ENCODE measurements at places on chromosomes 13 and 19. TPM values are rescaled to one million over a fixed set of nuclear protein-coding genes. Genes with fewer than 3 reads are reported as not detected.

DNA sequence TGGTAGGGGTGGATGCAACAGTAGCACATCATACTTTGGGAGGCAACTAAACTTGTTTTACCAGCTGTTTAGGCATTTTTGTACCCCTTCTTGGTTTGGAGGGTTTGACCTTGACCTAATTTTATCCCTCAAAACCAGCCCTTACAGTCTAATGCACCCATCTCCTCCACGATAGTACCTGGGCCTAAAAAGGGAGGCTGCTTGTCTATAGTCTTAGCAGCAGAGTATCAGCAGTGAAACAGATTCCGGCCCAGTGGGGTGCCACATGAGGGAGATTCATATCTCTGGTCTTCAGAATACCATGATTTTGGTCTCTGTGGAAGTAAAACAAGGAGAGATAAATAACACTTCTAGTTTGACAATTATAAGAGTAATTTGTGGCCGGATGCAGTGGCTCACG lies 39.5 kb upstream of the ATP12A start:
- H3K27me3 ChIP-seq = no peaks in the 10 kb centered on the region
- no peak overlapping the region for H3K27ac ChIP-seq
- no peaks in the 10 kb centered on the region for H3K4me1 ChIP-seq
- no peak for DNase-seq
- no peaks in the 10 kb centered on the region for H3K36me3 ChIP-seq
- no peak overlapping the region for H3K4me3 ChIP-seq

DNA sequence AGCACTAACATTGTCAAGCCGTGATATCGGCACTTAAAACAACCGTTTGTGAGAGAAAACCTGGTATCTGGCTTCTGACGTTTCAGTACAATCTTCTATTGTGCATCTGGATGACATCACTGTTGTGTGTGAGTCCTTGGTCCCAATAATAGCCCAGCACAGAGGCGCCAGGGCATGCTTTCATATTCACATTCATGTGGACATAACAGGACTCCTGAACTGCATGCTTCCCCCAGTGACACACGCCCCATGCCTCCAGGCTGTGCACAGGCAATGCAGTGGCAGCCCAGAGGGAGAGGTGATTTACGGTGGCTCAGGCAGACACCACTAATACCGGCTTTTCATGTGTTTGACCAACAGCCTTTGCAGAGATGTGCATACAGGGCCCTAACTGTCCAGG lies 58.1 kb downstream of the MRPL57 start:
- H3K27ac ChIP-seq = no peak overlapping the region
- peak; percentile 67 for DNase-seq
- H3K4me3 ChIP-seq = no peak overlapping the region
- no peaks in the 10 kb centered on the region for H3K27me3 ChIP-seq

Gene LHFPL6
- 3.9 TPM for total RNA-seq

Gene FCER2
- total RNA-seq = not detected

DNA sequence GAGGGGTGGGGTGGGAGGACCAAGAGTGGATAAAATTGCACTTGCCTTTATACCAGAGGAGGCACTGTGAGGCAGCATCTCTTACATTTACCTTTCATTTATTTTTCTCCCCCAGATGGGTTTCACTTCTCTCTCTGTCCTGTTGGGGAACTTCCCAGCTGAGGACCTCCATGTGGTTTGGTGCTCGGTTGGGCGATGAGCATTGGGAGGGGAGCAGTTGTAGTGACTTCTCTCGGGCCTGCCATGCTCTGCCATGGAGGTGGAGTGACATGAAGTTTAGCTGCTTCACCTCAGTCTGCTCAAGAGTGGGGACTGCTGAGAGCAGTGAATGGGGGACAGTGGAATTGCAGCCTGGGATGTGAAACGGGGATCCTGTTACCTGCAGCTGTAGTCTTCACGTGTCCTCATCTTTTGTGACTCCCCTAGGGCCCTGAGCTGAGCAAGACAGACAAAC lies 23.1 kb upstream of the CXCL17 start:
- no peak overlapping the region for H3K27ac ChIP-seq
- DNase-seq = no peak
- no peaks in the 10 kb centered on the region for H3K4me1 ChIP-seq
- H3K27me3 ChIP-seq = no peaks in the 10 kb centered on the region

Gene RYR1
- total RNA-seq = 5.9 TPM

Gene DNAAF3
- total RNA-seq = 0.45 TPM

- no peak overlapping the region for H3K27ac ChIP-seq
- 0 out of 2 replicates have a peak, but pooled peaks cover under 1% of the 10 kb centered on the region for H3K27me3 ChIP-seq
- no peak for DNase-seq
- H3K4me3 ChIP-seq = no peak overlapping the region
These were observed 6.6 kb upstream of the FLT1 start for GRCh38 chr13:28501547-28501946.

DNA sequence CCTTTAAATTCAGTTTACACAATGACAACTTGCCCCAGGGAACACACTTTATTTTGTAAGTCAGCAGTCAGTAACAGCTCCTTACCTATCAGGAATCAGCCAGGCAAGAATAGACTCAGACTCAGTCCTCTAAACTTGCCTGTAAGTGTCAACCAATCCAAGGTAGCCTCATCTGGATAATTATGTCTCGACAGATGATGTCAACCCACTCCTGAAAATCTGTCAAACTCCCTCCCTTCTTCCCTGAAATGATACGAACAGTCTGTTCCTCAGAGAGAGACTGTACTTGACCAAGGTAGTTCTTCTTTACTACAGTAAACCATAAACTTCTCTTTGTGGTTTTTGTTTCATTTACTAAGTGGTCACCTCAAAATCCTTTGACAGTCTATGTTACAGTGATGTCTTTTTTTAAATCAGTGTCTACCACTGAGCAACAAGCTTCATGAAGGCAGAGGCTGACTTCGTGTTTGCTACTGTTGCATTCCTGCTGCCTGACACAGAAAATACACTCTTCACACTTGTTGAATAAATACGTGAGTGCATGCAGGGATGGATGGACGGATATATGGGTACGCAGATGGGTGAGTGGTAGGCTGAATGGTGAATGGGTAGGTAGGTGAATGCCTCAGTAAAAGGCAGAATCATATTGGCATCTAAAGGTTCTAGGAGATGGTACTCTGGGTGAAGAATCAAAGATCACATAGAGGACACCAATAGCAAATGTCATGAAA lies 17.5 kb upstream of the FREM2 start:
- H3K4me3 ChIP-seq = no peak overlapping the region
- no peaks in the 10 kb centered on the region for H3K27me3 ChIP-seq
- no peak overlapping the region for H3K27ac ChIP-seq
- DNase-seq = no peak
- H3K36me3 ChIP-seq = no peaks in the 10 kb centered on the region
- H3K4me1 ChIP-seq = peaks cover 12% of the 10 kb centered on the region

- DNase-seq = peak; percentile 83
- H3K4me3 ChIP-seq = no peak overlapping the region
- no peaks in the 10 kb centered on the region for H3K36me3 ChIP-seq
- H3K27me3 ChIP-seq = no peaks in the 10 kb centered on the region
- no peak overlapping the region for H3K27ac ChIP-seq
These were observed 100.6 kb upstream of the PABPC3 start for GRCh38 chr13:24995225-24995804.

Gene CHERP
- total RNA-seq = 66.1 TPM

GRCh38 chr13:95191821-95192563 lies 109.3 kb downstream of the ABCC4 start:
- H3K4me3 ChIP-seq = no peak overlapping the region
- H3K27me3 ChIP-seq = no peaks in the 10 kb centered on the region
- no peaks in the 10 kb centered on the region for H3K36me3 ChIP-seq
- H3K4me1 ChIP-seq = no peaks in the 10 kb centered on the region

- no peak overlapping the region for H3K27ac ChIP-seq
- no peak overlapping the region for H3K4me3 ChIP-seq
- H3K36me3 ChIP-seq = no peaks in the 10 kb centered on the region
- DNase-seq = no peak
These were observed 9.0 kb downstream of the RELB start for GRCh38 chr19:45010306-45010705.

GRCh38 chr19:1819341-1820255 lies 7.5 kb upstream of the ATP8B3 start:
- no peaks in the 10 kb centered on the region for H3K4me1 ChIP-seq
- no peak overlapping the region for H3K4me3 ChIP-seq
- H3K27ac ChIP-seq = no peak overlapping the region
- no peaks in the 10 kb centered on the region for H3K27me3 ChIP-seq
- no peaks in the 10 kb centered on the region for H3K36me3 ChIP-seq

DNA sequence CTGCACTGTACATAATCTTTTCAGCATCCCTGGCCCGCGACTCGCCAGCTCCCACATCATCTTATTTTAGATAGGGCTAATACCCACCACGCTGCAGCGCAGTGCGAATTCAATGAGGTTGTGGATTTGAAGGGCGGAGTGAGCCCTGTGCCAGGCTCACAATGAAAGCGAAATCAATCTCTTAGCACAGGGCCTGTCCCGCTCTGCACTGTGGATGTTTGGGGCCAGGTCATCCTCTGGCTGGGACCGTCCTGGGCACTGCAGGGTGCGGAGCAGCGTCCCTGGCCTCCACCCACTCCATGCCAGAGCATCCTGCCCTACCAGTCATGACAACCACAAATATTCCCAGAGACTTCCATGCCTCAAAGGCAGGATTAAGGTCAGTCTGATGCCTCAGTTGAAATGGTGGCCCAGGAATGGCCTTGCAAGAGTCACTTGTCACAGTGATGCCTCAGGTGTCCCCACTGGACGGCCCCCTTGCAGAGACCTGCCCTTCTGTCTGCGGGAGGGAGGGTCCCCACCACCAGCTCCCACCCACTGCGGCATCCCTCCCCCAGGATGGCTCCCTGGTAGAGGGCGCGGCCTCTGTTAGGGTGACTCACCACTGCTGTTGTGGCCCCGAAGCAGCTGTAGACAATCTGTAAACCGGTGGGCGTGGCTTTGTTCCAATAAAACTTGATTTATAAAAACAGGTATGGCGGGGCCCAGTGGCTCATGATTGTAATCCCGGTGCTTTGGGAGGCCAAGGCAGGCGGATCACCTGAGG lies 5.6 kb downstream of the UHRF1 start:
- no peak overlapping the region for H3K4me3 ChIP-seq
- no peaks in the 10 kb centered on the region for H3K36me3 ChIP-seq
- H3K27me3 ChIP-seq = no peaks in the 10 kb centered on the region
- H3K27ac ChIP-seq = no peak overlapping the region
- 0 out of 2 replicates have a peak, but pooled peaks cover 4% of the 10 kb centered on the region for H3K4me1 ChIP-seq
- peak; percentile 49 for DNase-seq

Gene ENOX1
- 9.1 TPM for total RNA-seq

GRCh38 chr19:35569281-35569781 lies 5.9 kb upstream of the ATP4A start:
- DNase-seq = no peak
- H3K4me3 ChIP-seq = no peak overlapping the region
- H3K27me3 ChIP-seq = no peaks in the 10 kb centered on the region
- no peaks in the 10 kb centered on the region for H3K4me1 ChIP-seq
- H3K27ac ChIP-seq = no peak overlapping the region
- H3K36me3 ChIP-seq = no peaks in the 10 kb centered on the region

GRCh38 chr13:47146136-47146535 lies 249.3 kb upstream of the HTR2A start:
- DNase-seq = no peak
- no peaks in the 10 kb centered on the region for H3K36me3 ChIP-seq
- H3K27me3 ChIP-seq = no peaks in the 10 kb centered on the region
- H3K4me1 ChIP-seq = peaks cover 4% of the 10 kb centered on the region

GRCh38 chr13:50106559-50106958 lies 91.3 kb downstream of the KCNRG start:
- H3K4me3 ChIP-seq = no peak overlapping the region
- no peak overlapping the region for H3K27ac ChIP-seq
- no peaks in the 10 kb centered on the region for H3K36me3 ChIP-seq
- H3K27me3 ChIP-seq = no peaks in the 10 kb centered on the region
- no peak for DNase-seq
- H3K4me1 ChIP-seq = peaks cover 4% of the 10 kb centered on the region

GRCh38 chr13:37409756-37410155 lies 188.8 kb downstream of the POSTN start:
- H3K36me3 ChIP-seq = no peaks in the 10 kb centered on the region
- H3K27ac ChIP-seq = no peak overlapping the region
- H3K27me3 ChIP-seq = no peaks in the 10 kb centered on the region
- no peak overlapping the region for H3K4me3 ChIP-seq
- H3K4me1 ChIP-seq = no peaks in the 10 kb centered on the region

- no peaks in the 10 kb centered on the region for H3K27me3 ChIP-seq
- no peak overlapping the region for H3K27ac ChIP-seq
- H3K4me3 ChIP-seq = no peak overlapping the region
These were observed 557.2 kb downstream of the KCTD12 start for GRCh38 chr13:76329004-76329403.

Gene SERP2
- not detected for total RNA-seq

GRCh38 chr19:55176076-55176475 lies 4.0 kb downstream of the SYT5 start:
- H3K27ac ChIP-seq = no peak overlapping the region
- H3K4me3 ChIP-seq = no peak overlapping the region
- H3K36me3 ChIP-seq = no peaks in the 10 kb centered on the region
- H3K27me3 ChIP-seq = no peaks in the 10 kb centered on the region

DNA sequence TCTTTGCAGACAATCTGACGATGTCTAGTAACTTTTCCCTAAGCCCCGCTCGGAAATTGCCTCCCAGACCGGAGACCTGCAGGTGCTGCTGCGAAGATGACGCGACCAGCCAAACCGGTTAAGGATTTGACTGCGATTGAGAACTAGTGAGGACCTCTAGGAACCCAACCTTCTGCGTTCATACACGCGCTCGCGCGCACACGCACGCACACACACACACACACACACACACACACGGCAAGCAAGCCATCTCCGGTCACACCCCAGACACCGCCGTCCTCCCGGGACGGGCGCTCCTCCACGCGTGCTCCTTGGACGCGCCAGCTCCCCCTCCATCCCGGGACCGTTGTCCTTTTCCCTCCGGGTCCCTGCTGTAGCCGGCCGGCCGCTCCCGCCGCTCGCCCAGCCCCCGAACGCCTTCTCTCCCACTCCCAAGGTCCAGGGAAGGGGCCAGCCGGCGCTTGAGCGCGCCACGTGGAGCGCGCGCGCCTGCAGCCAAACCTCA lies 1.2 kb downstream of the TBC1D4 start:
- H3K27me3 ChIP-seq = no peaks in the 10 kb centered on the region
- H3K4me1 ChIP-seq = peaks cover 42% of the 10 kb centered on the region
- H3K27ac ChIP-seq = peak overlapping the region; percentile 78
- DNase-seq = peak; percentile 88

Gene CFAP97D2
- not detected for total RNA-seq

Gene SCN1B
- 1.9 TPM for total RNA-seq

DNA sequence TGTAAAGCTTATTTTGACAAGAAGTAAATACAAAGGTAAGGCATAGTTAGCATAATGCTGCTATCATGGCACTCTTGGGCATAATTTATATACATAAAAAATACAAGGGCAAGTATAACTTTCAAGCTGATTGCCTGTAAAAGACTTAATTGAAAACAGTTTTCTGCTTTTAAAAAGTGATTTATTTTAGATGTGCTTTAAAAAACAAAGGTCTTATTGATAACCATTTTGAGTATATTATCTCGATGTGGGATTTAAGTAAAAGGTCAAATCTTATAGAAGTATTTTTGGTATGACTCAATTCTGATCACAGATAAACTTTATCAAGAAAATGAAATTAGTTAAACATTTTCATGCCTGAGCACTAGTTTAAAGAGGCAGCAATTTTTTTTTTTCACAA lies 175.8 kb downstream of the KCNRG start:
- H3K4me3 ChIP-seq = no peak overlapping the region
- H3K36me3 ChIP-seq = no peaks in the 10 kb centered on the region
- no peak overlapping the region for H3K27ac ChIP-seq
- H3K4me1 ChIP-seq = peaks cover 19% of the 10 kb centered on the region
- no peaks in the 10 kb centered on the region for H3K27me3 ChIP-seq

Gene PDX1
- 3.7 TPM for total RNA-seq

- peak overlapping the region; percentile 91 for H3K27ac ChIP-seq
- peak; percentile 87 for DNase-seq
- H3K36me3 ChIP-seq = no peaks in the 10 kb centered on the region
- no peaks in the 10 kb centered on the region for H3K27me3 ChIP-seq
- 0 out of 2 replicates have a peak overlapping the region, but pooled peaks have one; percentile 13 for H3K4me3 ChIP-seq
- peaks cover 28% of the 10 kb centered on the region for H3K4me1 ChIP-seq
These were observed 208.0 kb downstream of the SPRY2 start for GRCh38 chr13:80132741-80133601.
